ENCODE measurements at places on chromosomes 13 and 19. TPM values are rescaled to one million over a fixed set of nuclear protein-coding genes. Genes with fewer than 3 reads are reported as not detected.

Gene LILRA1
- total RNA-seq: not detected

Gene TMEM38A
- 11.1 TPM for total RNA-seq

Gene RAB3A
- total RNA-seq: 12.2 TPM

Gene TRPM4
- total RNA-seq: 15.5 TPM

Gene PRX
- total RNA-seq: 8.3 TPM

DNA sequence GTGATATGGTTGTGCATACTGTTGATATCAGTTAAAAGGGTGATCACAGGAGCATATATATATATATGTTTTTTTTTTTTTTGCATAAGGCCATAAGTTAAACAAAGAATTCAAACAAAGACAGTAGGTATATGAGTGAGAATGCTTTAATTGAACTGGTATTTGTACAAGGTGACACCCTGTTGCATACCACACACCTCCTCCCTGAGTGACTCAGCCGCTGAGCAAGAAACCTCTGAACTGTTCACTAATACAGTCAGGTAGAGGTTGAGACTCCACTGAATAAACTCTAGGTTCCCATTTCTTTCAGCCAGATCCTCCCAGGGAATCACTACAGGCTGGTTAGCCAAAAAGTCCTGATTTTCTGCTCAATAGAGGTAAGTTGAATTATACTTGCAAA lies at the start of gene SCEL:
Gene SCEL, plus strand, starts transcription at position 259 of the 400 bp plus-strand sequence. CDS start 20,170 bp downstream, outside the sequence.
- DNase-seq: no peak

- DNase-seq: no peak
Measured at GRCh38 chr13:27791146-27791900, 960 bp upstream of the GSX1 start.

GRCh38 chr13:24618011-24618955 lies 61.9 kb upstream of the ATP12A start:
- no peak for DNase-seq

DNA sequence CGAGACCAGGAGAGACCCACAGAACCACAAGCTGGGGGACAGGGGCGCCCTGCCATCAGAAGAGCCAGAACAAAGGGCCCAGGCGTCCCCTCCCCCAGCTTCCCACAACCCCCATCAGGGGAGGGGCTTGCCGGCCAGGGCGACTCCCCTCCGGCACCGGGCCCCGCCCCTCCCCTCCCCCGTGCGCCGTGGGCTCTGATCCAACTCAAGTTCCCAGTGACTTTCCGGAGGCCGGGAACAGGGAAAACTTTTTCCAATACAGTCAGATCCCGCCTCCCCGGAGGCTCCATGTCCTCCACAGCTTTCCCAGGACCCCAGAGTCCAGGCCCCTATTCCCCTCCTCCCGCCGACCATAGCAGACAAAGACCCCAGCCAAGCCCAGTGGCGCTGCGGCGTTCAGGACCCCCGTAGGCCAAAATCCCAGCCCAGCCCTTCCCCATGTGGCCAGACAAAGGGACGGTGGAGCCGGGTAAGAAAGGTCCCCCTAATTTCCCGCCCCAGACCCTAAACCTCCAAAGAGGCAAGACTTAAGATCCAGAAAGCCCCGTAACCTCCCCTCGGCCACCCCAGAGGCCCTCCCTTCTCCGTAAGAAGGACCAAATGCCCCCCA lies 673 bp downstream of the TEAD2 start:
- DNase-seq: peak; percentile 72

DNA sequence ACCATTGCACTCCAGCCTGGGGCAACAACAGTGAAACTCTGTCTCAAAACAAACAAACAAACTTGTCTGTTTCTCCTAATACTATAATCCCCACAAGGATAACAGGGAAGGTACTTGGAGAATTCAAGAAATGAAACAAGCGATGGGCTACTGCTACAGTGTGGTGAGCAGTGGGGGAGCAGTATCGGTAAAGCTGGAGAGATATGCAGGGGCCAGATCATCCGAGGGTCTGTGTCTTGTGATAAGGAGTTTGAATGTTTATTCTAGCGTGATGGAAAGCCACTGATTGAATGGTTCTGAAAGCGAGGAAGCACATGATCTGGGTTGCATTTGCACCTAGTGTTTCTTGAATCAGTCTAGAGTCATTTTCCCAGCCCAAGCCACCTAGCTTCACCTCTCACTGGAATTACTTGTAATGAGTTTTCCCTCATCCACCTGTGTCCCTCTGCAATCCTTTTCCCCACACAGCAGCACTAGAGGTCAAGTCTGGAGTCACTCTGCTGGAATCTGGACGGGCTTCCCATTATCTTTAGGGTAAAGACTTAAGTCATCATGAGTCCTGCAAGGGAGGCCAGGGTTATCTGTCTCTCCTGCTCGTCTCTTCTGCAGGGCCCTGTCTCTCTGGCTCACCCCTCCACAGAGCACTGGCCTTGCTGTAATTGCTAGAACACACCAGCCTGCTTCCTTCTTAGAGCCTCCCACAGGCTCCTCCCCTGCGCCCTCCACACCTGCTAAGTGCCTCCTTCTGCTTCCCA lies 162.3 kb downstream of the KLF5 start:
- DNase-seq: peak; percentile 11

DNA sequence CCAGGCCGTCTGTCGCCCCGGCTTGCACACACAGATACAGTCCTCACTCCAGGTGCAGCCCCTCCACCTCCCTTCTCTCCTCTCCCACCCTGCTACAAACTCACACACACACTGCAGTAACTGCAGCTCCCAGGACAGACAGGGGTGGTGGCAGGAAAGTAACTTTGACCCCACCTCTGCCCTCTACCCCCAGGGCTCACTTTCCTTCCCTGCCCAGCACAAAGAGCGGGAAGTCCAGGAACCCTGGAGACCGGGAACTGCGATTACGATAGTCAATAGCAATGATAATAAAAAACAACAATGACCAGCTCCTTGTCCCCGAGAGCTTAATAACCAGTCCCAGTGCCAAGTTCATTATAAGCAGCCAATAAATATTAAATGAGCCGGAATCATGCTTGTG lies at the start of gene CEACAM20:
Gene CEACAM20, minus strand, starts transcription at position 140 of the 400 bp plus-strand sequence. CDS start 166 bp downstream, outside the sequence.
- DNase-seq: no peak

DNA sequence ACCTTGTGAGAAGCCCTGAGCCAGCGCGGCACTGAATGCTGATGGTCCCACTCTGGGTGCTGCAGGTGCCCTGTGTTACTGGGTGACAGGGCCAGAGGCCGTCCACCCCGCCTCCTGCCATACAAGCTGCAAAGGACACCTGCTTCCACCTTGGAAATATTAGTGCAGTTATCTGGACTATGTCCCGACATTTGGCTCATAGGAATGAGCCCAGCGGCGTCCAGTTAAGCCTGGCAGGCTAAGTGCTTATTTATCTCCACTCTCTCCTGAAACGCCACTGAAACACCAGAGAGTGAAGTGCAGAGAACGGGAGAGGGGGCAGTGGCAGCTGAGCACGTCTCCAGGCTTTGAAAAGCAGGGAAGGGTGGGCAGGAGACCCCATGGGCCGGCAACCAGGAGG lies 145.8 kb downstream of the KDM4B start:
- no peak for DNase-seq

- no peak for DNase-seq
Measured at GRCh38 chr13:50073340-50073739, 58.1 kb downstream of the KCNRG start.

DNA sequence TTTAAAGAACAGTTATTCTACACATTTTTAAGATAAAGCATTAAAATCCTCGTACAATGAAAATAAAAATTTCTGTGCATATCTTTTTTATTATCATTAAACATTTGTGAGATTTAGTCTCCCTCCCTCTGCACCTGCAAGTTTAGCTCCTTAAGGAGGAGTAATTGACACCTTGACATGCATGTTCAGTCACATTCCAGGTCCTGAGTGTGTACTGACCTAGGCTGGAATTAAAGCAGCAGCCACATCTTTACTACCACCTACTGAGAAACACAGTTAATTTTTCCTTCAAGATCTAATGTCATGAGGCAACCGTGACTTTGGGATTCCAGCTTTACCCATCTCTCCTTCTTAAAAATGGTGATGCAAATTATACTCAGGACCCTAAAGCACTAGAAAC lies 123.1 kb upstream of the FREM2 start:
- no peak for DNase-seq

GRCh38 chr19:13172346-13173138 lies 22.3 kb downstream of the IER2 start:
- no peak for DNase-seq

Measured in WTC11 (cell line).